ENCODE measurements at places on chromosomes 4 and X. TPM values are rescaled to one million over a fixed set of nuclear protein-coding genes. Genes with fewer than 3 reads are reported as not detected.

The CT55 gene
- not detected for total RNA-seq

The IBSP gene
- not detected for total RNA-seq

The TLR10 gene
- not detected for total RNA-seq

DNA sequence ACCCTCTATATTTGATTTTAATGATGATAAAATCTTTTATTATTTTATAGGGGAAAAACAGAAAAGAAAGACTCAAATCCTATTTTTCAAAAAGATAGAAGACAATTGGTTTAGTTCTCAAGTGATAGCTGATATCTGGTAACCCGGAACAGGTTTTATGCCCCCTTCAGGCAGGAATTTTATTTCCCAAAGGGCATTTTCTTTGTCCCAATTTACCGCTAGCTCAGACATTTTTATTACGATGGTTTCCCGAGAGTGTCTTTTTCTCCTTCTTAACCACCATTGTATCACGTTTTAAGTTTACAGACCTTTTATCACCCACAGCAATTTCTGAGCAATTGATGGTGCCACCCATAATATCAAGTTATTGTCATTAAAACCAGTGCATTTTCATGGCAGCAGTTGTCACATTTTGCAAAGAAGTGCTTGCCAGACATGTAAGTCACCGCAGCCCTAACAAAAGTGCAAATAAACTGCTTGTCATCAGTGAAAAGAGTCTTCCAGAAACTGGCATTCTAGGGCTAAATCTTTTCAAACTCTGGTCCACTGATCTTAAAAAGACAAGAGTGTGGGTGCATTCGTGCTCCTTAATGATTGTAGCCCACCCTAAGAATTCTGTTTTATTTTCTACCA, 204.8 kb upstream of the VCX start:
- H3K4me1 ChIP-seq, result no peaks in the 10 kb centered on the region
- H3K27ac ChIP-seq, result no peak overlapping the region
- no peaks in the 10 kb centered on the region for H3K27me3 ChIP-seq
- DNase-seq, result no peak
- H3K36me3 ChIP-seq, result no peaks in the 10 kb centered on the region

DNA sequence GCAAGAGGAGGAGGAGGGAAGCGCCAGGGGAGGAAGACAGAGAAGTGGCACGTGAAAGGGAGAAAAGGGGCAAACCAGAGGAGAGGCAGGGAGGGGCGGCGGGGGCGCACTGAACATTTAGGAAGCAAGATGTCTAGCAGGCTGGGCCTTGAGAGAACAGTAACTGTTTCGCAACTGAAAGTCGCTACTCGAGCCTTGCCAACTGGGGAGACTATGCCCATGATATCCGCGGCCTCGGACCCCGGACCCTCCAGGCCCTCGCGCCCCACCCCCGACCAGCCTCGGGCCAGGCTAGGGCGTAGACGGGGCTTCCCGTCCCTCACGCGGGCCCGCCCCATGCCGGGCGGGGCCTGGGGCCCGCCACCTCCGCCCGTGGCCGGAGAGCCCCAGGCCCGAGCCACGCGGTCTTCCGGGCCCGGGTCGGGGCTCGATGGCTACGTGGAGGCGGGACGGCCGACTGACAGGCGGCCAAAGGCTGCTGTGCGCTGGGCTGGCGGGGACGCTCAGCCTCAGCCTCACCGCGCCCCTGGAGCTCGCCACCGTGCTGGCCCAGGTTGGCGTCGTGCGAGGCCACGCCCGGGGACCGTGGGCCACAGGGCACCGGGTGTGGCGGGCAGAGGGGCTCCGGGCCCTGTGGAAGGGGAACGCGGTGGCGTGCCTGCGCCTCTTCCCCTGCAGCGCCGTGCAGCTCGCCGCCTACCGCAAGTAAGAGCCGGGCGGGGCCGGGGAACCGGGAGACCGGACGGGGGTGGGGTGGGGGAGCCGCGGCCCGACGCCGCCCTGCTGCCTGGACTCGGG, at the start of gene SLC25A43:
SLC25A43 (plus strand) TSS at position 363 of the 798 bp plus-strand sequence; CDS start at position 431, 68 bp downstream.
- H3K27me3 ChIP-seq, result no peaks in the 10 kb centered on the region
- H3K27ac ChIP-seq, result no peak within 1 kb of the TSS

The MUC7 gene
- not detected for total RNA-seq

- H3K27me3 ChIP-seq, result no peaks in the 10 kb centered on the region
- no peak for DNase-seq
- no peaks in the 10 kb centered on the region for H3K4me1 ChIP-seq
- H3K36me3 ChIP-seq, result no peaks in the 10 kb centered on the region
These were observed 75.8 kb downstream of the NPNT start for GRCh38 chr4:105971036-105971435.

The IL15 gene
- 4.8 TPM for total RNA-seq

DNA sequence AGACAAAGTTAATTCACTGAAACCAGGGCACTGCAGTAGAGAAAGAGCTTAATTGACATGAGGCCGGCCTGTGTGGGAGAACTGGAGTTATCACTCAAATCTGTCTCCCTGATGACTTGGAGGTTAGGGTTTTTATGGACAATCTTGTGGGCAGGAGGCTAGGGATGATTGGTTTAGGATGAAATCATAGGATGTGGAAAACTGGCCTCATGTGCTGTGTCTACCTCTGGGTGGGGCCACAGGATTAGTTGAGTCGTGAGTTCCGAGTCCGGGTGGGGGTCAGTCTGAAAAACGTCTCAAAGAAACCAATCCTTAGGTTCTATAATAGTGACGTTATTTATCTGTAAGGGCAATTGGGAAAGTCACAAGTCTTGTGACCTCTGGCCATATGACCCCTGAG, 68.1 kb downstream of the UCHL1 start:
- H3K27me3 ChIP-seq, result peaks cover 2% of the 10 kb centered on the region
- no peaks in the 10 kb centered on the region for H3K4me1 ChIP-seq
- no peak overlapping the region for H3K27ac ChIP-seq

DNA sequence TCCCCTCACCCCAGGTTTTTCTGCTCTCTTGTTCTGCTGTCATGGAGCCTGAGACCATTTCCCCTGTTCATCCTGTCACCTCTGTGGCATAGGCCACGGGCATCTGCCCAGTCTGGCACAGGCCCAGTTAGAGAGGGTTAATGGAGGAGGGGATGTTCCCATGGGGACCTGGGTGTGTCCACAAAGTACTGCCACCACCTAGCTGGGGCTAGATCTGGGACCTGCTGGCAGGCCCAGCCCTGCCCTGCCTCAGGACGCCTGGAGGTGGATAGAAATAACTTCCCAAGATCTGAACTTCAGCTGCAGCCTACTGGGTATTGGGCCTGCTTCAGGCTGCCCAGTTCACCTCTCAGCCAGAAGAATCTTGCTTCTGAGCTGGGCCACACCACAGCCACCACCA, 13.5 kb downstream of the EFNB1 start:
- no peak overlapping the region for H3K4me3 ChIP-seq
- no peaks in the 10 kb centered on the region for H3K36me3 ChIP-seq
- peaks cover 8% of the 10 kb centered on the region for H3K4me1 ChIP-seq
- H3K27me3 ChIP-seq, result no peaks in the 10 kb centered on the region

- H3K27ac ChIP-seq, result no peak overlapping the region
- peak; percentile 68 for DNase-seq
- H3K36me3 ChIP-seq, result no peaks in the 10 kb centered on the region
- H3K4me3 ChIP-seq, result no peak overlapping the region
- H3K27me3 ChIP-seq, result no peaks in the 10 kb centered on the region
These were observed 316.7 kb upstream of the IGFBP7 start for GRCh38 chr4:57426779-57427395.

DNA sequence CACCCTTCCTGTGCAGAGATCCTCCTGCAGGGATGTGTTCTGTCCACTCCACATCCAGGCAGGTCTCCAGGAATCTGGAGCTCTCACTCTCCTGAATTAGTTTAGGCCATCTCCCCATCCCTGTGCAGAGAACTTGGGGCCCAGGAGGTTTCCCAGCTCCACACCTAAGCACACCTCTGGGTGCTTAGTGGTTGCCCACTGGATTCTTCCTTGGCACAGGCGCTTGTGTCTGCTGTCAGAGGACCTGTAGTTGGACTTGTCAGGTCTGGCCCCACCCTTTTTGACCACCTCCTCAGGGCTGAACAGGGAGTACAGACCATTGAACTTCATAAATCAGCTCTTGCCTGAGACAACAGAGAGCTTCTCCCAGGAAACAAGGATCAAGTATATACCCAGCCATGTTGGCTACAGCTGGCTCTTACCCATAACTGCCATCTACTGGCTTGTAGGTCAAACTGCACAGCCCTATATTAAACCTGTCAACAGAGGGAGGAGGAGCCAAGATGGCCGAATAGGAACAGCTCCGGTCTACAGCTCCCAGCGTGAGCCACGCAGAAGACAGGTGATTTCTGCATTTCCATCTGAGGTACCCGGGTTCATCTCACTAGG, 275.5 kb downstream of the PPARGC1A start:
- no peaks in the 10 kb centered on the region for H3K27me3 ChIP-seq
- no peak overlapping the region for H3K4me3 ChIP-seq
- DNase-seq, result peak; percentile 51
- no peaks in the 10 kb centered on the region for H3K4me1 ChIP-seq

The HHIP gene
- 4.0 TPM for total RNA-seq

DNA sequence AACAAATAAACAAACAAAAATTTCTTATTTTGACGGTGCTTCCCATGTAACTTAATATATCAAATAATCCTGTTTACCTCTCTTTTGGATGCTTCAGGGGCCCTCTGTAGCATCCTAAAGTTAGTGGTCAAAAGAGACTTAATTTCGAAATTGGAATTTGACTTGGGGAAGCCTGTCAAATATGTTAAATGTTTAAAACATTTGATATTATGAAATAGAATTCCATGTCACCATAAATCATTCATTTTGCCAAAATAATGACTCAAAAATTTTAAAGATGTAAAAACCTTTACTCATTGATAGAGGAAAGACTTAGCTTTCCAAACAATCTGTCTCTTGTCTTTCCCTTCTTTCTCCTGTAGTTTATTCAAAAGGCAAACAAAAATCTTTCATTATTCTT, 20.6 kb upstream of the TEX13A start:
- no peaks in the 10 kb centered on the region for H3K27me3 ChIP-seq
- H3K4me1 ChIP-seq, result no peaks in the 10 kb centered on the region
- no peak overlapping the region for H3K27ac ChIP-seq
- no peak overlapping the region for H3K4me3 ChIP-seq

The SLC9B2 gene
- 16.3 TPM for total RNA-seq

DNA sequence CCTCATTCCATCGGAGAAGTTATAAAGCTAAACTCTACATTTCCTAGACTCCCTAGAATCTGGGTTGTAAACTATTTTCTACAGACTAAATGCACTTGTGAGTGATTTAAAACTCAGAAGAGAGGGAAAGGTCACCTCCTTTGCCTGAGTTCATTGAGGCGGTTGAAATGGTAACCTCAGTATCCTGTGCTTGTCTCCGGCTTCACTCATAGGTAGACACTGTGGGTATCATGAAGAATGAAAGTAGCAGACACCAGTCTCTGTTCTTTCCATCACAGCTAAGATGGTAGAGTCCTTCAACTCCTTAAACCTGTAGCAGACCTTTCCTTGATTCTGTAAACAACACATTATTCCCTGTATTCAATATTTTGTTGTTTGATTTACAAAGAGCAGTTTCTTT, 291.3 kb upstream of the ANKRD50 start:
- H3K36me3 ChIP-seq, result no peaks in the 10 kb centered on the region
- H3K27me3 ChIP-seq, result no peaks in the 10 kb centered on the region
- DNase-seq, result no peak
- H3K27ac ChIP-seq, result no peak overlapping the region

The RHOXF2 gene
- total RNA-seq, result not detected

- H3K36me3 ChIP-seq, result peaks cover 9% of the 10 kb centered on the region
- peaks cover 19% of the 10 kb centered on the region for H3K4me1 ChIP-seq
- H3K27ac ChIP-seq, result no peak overlapping the region
- H3K4me3 ChIP-seq, result no peak overlapping the region
- DNase-seq, result no peak
These were observed 172.5 kb downstream of the RAP1GDS1 start for GRCh38 chr4:98433691-98434090.

GRCh38 chr4:6986072-6986780, 56.9 kb upstream of the TADA2B start:
- DNase-seq, result peak; percentile 76
- peak overlapping the region; percentile 87 for H3K4me3 ChIP-seq
- H3K36me3 ChIP-seq, result no peaks in the 10 kb centered on the region
- H3K4me1 ChIP-seq, result peaks cover 23% of the 10 kb centered on the region
- H3K27me3 ChIP-seq, result no peaks in the 10 kb centered on the region

DNA sequence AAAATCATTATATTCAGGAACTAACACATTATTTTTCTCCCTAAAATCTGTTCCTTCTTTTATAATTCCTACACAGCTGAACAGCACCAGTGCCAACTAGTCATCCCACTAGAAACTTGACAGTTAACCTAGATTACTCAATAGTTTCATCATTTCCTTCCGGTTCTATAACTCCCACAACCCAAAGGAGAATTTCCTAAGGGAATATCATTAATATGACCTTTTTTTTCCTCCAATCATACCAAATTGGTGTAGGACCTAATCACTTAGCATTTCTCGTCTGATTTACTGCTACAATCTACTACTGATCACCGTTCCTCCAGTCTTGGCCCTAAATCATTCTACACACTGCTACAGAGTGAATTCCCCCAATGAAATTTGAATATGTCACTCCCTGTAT, 45.9 kb downstream of the WDFY3 start:
- H3K4me3 ChIP-seq, result no peak overlapping the region
- no peak overlapping the region for H3K27ac ChIP-seq
- H3K27me3 ChIP-seq, result no peaks in the 10 kb centered on the region
- peak; percentile 62 for DNase-seq
- H3K36me3 ChIP-seq, result no peaks in the 10 kb centered on the region

- no peaks in the 10 kb centered on the region for H3K27me3 ChIP-seq
- no peak for DNase-seq
- H3K4me1 ChIP-seq, result no peaks in the 10 kb centered on the region
- no peaks in the 10 kb centered on the region for H3K36me3 ChIP-seq
These were observed 605.0 kb downstream of the GABRG1 start for GRCh38 chr4:45518832-45519231.

The F9 gene
- not detected for total RNA-seq

- H3K4me1 ChIP-seq, result no peaks in the 10 kb centered on the region
- no peak overlapping the region for H3K27ac ChIP-seq
- H3K4me3 ChIP-seq, result no peak overlapping the region
- H3K36me3 ChIP-seq, result no peaks in the 10 kb centered on the region
- peak; percentile 33 for DNase-seq
- H3K27me3 ChIP-seq, result no peaks in the 10 kb centered on the region
These were observed 92.1 kb upstream of the ANKRD50 start for GRCh38 chr4:124804584-124804983.

The CXCL9 gene
- total RNA-seq, result not detected

DNA sequence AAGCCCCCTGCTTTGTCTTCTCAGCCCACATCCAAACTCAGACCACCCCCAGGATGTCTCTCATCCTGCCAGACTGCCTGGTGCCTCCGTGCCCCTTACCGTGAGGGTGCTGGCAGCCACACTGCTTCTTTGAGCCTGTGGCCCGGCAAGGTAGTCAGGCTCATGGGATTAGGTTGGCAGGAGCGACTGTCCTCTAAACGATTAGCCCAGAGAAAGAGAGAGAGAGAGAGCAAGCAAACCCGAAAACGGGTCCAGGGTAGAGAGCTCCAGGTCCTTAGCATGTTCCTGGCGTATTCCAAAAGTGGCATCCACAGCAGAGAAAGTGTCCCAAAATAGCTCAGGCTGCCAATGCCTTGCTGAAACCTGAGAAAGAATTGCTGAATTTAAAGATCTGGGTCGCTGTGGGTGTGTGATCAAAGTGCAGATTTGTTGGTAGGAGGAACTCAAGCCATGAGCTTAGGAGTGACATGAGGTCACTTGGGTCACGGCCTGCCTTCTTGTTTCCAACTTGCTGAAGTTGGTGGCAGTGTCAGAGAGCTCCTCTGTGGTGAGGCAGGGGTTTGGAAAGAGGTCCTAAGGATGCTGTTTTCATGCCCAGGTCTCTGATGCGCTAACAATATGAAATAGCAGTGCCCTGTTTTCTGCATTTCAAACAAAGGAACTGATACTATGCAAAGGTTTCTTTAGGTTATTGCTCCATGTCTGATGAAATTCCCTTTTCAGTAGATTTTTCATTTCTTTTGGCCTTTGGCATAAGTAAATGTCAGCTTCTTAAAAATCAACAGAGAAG, 81.6 kb downstream of the RTL9 start:
- H3K4me3 ChIP-seq, result no peak overlapping the region
- peaks cover 2% of the 10 kb centered on the region for H3K27me3 ChIP-seq
- no peaks in the 10 kb centered on the region for H3K4me1 ChIP-seq
- no peaks in the 10 kb centered on the region for H3K36me3 ChIP-seq

The RPS6KA6 gene
- total RNA-seq, result 8.5 TPM

Measured in astrocyte (in vitro differentiated cells and primary cell).